ENCODE measurements at places on chromosomes 7 and 10.
A peak's percentile ranks its signal among the peaks of the same experiment; 100 is the strongest.

- no peak for ATAC-seq
Measured at GRCh38 chr10:79268161-79268601, 79.1 kb upstream of the PPIF start.

- no peak for ATAC-seq
Measured at GRCh38 chr7:43646603-43647338, 63.9 kb downstream of the STK17A start.

GRCh38 chr10:96619796-96620773 lies 33.3 kb upstream of the TM9SF3 start:
- ATAC-seq: no peak

DNA sequence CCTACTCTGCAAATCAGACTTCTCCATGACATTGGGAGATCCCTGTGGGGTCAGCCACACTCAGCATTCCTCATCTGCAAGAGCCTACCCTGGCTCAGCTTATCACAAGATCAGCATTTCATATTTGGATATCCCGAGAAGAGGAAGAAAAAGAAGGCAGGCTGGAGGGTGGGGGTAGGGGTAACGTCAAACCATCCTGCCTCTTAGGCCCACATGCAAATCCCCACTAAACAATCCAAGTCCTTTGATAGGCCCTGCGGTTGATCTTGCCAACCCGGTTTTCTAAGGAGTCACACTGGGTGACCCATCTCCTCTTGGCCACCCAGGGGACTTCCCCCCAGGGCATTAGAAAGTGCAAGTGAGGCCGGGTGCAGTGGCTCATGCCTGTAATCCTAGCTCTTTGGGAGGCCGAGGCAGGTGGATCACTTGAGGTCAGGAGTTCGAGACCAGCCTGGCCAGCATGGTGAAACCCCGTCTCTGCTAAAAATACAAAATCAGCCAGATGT lies 128.0 kb upstream of the CALN1 start:
- ATAC-seq: no peak

GRCh38 chr7:101410743-101411507 lies 48.2 kb downstream of the COL26A1 start:
- ATAC-seq: peak; percentile 16

GRCh38 chr7:79361214-79361613 lies 92.3 kb downstream of the MAGI2 start:
- ATAC-seq: no peak

GRCh38 chr10:22230158-22230833 lies 12.5 kb upstream of the EBLN1 start:
- peak; percentile 34 for ATAC-seq

DNA sequence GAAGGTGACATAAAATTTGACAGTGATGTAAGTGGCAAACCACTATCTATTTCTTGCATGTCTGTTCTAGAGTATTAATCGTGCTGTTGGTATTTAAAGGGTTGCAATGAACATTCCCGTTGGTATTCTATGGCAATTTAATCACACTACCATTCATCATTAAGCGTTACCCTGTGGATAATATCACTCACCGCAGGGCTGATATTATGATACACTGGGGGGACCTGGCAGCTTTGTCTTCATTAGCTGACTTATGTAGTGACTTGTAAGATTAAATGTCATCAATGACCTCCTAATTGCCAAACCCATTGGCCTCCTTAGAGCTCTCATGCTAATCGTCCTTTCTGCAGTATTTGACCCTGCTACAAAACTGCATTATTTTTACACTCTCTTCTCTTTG lies 624.5 kb upstream of the VSTM2A start:
- ATAC-seq: no peak

DNA sequence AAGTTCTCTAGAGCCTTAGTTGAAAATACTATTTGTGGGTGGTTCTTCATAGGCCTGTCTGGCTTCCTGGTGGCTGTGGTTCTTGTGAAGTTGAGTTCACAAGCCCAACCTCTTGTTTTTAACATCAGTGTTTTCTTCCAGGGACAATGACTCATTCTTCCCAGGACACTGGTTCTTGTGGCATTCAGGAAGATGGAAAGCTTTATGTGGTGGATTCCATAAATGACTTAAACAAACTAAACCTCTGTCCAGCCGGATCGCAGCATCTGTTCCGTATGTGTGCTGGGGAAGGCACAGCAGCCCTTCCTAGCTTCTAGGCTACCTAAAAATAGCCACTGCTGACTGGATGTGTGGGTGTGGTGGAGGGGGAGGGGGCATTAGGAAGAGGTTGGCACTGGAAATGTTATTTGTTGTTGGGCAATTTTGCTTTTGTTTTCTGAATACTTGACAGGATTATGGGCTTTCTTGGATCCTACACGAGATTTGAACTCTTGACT lies 3.9 kb downstream of the LSMEM1 start:
- ATAC-seq: no peak

GRCh38 chr7:11170175-11170574 lies 196.5 kb downstream of the PHF14 start:
- no peak for ATAC-seq

DNA sequence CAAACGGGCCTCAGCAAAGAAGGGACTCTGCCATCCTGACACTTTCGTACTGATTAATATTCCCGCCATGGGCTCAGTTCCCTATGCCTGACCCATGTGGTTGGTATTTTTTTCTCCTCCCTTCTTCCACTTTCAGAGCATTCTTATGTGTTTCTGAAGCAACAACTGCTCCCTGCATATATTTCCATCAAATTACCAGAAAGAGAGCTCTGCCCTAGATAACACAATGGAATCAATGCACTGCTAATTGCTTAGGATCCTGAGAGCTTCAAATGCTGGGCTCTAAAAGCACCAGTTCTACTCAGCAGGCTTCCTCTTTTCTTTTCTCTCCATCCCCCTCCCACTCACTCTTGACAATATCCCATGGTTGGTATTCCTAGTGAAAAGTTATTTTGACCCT lies 5.3 kb downstream of the TECTB start:
- no peak for ATAC-seq

- ATAC-seq: no peak
Measured at GRCh38 chr7:93382362-93382761, 150.2 kb downstream of the VPS50 start.

DNA sequence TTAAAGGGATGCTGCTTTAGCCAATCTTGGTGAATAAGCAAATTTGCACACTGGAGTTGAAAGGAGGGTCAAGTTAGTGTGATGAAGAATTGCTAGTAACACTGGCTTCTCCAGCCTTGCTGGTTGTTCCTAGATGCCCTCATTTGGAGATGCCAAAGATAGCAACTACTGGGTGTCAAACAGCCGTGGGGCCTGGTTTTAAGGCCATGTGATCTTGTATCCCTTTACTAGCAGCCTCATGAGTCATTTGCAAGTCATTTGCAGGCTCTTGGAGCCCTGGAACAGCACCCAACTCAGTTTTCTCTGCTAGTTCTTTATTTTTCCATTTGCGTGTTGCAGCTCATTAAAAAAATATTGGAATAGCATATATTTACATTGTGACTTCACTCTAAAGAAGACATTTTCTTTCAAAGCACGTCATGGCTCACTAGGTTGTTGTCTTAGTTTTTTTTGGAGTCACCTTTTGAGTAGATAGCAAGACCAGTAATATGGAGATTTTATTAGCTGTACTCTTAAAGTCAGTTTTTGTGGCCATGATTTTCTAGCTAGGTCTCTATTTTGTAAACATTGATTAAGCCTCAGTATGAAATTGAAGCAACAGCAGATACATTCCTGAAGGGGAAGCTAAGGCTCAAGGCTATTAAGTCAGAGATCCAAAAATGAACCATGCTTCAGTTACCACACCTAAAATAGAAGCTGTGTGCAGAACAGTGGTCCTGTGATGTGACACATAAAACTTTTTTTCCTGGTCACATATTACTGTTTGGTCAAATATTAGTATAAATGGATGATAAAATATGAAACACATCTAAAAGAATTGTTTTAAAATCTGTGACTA lies 1.3 kb downstream of the LSMEM1 start:
- no peak for ATAC-seq

- no peak for ATAC-seq
Measured at GRCh38 chr10:106360870-106361269, 803.6 kb downstream of the SORCS1 start.

- ATAC-seq: no peak
Measured at GRCh38 chr7:132877573-132877972, 204.3 kb downstream of the CHCHD3 start.

GRCh38 chr7:36620166-36620708 lies 104.1 kb downstream of the AOAH start:
- no peak for ATAC-seq

GRCh38 chr7:1663223-1663622 lies 6.9 kb upstream of the ELFN1 start:
- no peak for ATAC-seq

GRCh38 chr10:16381083-16381482 lies 55.7 kb upstream of the PTER start:
- ATAC-seq: peak; percentile 28

GRCh38 chr10:12509794-12510100 lies 160.4 kb downstream of the CAMK1D start:
- no peak for ATAC-seq

- no peak for ATAC-seq
Measured at GRCh38 chr10:113331961-113332360, 220.9 kb upstream of the HABP2 start.

DNA sequence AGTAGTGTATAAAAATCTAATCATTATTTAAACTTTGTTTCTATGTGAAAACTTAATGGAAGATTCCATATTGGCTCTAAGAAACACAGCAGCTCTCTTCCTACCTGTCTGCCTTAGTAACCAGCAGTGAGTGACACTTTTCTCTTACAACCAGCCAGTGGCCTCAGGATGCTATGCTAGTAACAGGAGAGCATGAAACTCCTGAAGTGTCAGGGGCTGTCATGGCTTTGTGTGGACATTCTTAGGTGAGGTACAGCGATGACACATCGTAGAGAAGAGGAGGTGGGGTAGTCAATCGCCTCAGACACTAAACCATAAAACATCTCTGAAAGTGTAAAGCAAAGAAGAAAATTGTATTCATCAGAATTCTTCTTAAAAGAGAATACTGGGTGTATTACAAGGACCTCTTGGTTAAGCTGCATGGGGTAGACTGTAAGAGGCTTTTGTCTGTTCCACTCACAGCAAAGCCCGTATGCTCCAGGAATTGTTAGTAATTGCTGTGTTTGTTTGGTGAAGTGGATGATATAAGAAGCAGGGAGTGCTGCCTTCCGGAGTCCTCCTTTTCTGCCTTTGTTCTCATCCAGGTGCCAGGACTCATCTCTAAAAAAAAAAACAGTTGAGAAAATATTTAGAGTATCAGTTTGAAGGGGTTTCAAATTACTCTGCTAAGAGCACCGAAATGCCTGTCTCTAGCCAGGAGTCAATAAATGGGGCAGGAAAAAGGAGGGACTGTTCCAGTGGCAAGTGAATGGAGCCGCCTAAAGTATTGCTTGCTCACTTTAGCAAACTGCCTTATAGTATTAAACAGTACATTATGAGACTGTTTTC lies 518.8 kb downstream of the CNTNAP2 start:
- no peak for ATAC-seq

- ATAC-seq: no peak
Measured at GRCh38 chr7:87456247-87456646, 19.2 kb downstream of the ABCB4 start.

GRCh38 chr7:91194841-91195240 lies 69.4 kb upstream of the FZD1 start:
- no peak for ATAC-seq
